ENCODE measurements at places on chromosomes 7 and 10.
A peak's percentile ranks its signal among the peaks of the same experiment; 100 is the strongest.

DNA sequence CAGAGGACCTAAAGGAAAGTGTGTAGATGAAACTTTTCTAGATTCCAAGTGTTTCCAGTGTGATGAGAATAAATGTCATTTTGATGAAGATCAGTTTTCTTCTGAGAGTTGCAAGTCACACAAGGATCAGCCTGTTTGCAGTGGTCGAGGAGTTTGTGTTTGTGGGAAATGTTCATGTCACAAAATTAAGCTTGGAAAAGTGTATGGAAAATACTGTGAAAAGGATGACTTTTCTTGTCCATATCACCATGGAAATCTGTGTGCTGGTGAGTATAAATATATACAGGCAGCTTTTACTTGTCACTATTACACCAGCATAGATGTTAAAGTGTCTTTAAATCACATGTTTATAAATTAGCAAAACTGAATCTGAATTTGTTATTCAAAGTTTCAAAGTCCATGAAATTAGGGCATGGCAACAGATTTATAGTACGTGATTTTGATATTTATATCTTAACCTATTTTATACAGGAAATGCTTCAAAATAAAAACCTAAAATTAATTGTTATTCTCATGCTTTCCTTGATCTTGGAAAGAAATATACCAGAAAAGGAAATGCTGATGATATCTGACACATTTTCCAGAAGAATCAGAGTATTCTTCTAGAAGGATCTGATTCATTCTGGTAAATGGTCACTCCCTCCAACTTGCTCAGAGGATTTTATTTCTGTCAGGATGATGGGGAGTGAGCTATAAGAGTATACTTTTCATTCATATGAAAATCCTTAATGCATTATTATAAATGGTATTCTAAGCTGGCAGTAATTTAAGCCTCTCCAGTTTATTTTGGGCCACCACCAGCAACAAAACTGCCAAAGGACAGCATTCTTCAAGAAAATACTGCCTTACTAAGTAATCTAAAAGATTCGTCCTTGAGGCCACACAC is 71.4 kb downstream of the ITGB8 start:
- no peak for DNase-seq

DNA sequence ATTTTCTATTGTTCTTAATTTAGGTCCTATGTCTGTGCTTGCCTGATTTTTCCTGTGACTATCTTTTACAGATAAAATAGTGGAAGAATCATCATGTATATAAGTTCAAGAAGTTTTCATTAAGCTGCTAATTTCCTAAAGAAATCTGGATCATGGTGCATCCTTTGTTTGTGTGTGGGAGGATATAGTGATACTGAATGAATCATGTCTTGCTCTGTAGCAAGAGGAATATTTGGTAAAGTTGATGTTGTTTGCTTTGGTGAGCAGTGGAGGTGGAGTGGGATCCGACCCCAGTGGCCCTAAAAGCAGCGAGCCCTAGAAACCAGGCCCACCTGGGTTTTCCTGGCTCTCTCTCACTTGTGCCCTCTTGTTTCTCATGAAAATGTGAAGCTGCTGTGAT is 83.7 kb downstream of the CCNY start:
- no peak for DNase-seq

DNA sequence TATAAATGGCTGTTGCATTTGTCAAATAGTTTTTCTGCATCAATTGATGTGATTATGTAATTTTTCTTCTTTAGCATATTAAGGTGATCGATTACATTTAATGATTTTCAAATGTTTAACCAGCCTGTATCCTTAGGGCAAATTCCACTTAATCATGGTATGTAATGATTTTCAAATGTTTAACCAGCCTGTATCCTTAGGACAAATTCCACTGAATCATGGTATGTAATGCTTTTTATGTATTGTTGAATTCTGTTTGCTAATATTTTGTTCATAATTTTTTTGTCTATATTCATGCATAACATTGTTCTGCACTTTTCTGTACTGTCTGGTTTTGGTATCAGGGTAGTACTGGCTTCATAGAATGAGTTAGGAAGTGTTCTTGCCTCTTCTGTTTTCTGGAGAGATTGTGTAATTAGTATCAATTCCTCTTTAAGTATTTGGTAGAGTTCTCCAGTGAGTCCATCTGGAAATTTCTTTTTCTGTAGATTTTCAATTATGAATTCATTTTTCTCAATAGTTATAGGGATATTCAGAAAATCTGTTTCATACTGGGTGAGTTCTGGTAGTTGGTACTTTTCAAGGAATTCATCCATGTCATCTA is 393.2 kb upstream of the FOXK1 start:
- no peak for DNase-seq

DNA sequence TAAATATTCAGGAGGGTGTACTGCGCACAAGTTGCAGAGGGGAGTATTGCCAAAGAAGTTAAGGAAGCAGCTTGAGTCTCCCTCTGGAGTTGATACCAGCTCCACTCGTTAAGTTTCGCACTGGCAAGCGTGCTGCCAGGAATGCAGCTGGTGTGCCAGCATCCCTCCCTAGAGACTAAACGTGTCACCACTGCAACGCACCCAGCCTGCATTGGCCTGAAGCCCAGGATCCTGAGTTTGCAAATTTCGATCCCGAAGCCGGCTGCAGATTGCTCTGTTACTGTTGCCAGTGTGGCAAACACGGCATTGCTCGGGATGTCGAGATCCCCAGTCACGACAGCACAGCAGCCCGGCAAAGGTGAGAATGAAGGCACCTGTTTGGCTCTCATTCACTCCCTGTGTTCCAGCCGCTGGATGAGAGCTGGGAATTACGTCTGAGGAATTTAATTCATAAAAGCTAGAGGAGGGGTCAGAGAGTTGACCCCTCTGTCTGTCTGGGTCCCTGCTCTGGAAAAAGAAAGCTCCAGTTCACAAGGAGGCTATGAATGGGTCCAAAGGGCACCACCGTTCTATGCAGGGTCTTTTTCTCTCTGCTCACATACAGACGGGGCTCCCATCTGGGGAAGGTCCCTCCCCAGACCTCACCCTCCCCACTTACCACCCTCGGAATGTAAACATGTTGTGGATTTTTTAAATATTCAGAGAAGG is 61.0 kb downstream of the NRP1 start:
- peak; percentile 12 for DNase-seq

GRCh38 chr10:123175389-123176387 is 21.5 kb downstream of the BUB3 start:
- DNase-seq, result no peak

DNA sequence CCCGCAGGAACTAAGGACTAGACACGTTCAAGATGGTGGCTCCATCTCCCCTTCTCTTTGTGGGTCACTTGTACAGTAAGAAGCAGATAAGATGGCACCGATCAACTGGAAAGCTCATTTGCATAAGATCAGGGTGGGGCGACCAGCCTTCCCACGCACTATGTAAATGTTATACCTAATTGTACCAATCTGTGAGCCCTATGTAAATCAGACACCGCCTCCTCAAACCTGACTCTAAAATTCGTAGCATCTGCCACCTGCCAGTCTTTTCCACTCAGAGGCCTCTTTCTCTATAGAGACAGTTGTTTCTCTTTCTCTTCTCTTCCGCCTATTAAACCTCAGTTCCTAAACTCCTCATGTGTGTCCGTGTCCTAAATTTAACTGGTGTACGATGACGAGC is 324.5 kb downstream of the PHF14 start:
- DNase-seq, result no peak

DNA sequence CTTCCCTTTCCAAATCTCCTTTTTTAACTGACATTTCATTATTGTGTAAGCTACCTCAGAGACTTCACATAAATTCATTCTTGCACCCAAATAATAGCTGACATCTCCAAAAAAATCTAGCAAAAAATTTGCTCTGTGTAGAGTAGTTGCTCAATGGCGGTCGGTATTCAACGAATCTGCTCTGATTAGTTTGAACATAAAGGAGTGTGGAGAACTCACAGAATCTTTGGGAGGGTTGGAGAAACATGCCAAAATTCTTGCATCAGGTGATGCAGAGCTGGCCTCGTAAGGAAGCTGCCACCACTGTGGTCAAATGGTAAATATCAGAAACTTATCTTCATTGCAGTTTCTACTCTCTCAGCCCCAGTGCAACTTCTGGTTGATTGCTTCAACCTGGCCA is 201.2 kb upstream of the MDFIC start:
- DNase-seq, result no peak

Measured in NCI-H1417 (cell line).